ENCODE measurements at places on chromosomes 16 and 17.

DNA sequence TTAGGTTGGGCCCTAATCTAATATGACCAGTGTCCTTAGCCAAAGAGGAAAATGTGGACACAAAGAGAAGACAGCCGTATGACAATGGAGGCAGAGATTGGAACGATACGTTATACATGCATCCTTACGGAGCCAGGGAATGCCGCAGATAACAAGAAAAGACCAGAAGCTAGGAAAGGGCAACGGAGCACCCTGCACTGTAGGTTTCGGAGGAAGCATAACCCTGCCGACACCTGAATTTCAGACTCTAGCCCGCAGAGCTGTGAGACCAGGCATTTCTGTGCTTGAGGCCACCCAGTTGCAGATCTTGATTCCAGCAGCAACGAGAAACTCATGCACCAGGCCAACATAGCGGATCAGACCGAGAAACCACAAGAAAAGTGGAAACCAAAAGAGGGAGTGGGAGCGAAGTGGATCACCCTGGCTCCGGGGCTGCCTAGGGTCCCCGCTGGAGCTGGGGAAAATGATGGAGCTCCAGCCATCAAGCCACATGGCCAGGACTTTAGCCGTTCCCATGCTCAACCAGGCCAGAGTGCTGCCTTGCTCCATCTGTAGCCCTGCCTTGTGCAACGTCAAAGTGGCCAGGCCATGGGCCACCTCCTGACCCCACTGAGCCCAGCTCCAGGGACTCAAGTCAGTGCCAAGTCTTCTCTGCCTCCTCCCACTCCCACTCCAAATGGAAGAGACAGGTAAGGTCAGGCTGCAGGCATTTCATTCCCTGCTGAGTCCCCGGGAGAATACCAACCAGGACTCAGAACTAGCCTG is 51.7 kb upstream of the RPL38 start:
- no peak for DNase-seq

- DNase-seq = no peak
Observed at GRCh38 chr16:78606545-78606944, 507.1 kb downstream of the WWOX start.

GRCh38 chr17:47757386-47757785 is 24.4 kb downstream of the TBX21 start:
- no peak for DNase-seq

DNA sequence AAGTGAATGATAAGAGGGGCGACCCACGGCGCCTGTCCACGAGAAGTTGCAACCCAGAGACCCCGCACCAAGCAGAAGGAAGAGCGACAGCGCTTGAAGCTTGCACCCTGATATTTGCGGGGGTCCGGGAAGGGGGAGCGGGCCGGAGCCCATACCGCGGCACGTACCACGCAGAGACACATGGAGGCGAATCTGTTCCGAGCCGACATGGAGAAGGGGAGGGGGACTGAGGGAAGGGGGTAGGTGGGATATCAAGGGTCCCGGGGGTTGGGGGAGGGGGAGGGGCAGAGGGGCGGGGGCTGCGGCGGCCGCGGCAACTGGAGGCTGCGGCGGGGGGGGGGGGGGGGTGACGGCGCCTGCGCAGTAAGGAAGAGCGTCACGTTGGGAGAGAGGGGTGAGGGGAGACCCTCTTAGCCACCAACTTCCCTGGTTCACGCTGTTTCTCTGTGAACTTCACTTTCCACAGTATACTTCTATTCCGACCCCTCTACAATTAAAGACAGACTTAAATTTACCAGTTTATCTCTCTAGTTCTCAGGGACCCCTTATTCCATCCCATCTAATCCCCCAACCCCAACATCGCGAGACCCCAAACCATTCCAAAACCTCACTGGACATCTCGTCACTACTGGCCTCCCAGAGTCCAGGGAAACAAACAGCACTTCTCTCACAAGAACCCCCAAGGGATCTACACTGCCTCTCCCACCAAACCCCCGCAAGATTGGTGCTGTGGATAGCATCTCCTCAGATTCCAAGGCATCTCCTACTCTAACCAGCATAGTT is 8.0 kb downstream of the DLG4 start:
- no peak for DNase-seq

DNA sequence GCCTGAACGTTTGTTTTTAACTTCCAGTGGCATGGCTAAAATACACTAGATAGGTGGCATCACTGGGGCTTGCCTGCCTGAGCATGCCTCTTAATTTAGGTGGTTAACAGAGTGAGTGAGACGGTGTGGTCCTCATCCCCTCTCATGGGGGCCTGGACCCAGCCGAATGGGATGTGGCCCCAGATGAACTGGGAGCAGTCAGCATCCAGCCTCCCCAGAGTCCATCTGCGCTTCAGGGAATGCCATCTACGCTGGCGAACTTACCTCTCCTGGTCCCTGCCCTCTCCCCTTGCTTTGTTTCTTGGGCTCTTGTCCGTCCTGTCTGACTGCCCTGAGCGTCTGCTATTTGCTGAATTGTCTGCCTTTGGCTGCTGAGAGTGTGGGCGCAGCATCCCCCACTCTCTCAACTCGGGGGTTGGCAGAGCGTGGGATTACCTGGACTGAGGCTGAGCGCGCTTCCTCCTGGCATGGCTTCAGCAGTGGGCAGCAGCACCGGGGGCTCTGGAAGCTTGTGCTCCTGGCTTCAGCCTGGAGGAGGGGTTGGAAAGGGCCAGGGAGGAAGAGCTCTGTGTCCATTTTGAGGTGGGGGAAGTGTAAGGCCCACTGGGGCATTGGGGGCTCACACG is 2.1 kb downstream of the RAB40C start:
- DNase-seq = no peak

DNA sequence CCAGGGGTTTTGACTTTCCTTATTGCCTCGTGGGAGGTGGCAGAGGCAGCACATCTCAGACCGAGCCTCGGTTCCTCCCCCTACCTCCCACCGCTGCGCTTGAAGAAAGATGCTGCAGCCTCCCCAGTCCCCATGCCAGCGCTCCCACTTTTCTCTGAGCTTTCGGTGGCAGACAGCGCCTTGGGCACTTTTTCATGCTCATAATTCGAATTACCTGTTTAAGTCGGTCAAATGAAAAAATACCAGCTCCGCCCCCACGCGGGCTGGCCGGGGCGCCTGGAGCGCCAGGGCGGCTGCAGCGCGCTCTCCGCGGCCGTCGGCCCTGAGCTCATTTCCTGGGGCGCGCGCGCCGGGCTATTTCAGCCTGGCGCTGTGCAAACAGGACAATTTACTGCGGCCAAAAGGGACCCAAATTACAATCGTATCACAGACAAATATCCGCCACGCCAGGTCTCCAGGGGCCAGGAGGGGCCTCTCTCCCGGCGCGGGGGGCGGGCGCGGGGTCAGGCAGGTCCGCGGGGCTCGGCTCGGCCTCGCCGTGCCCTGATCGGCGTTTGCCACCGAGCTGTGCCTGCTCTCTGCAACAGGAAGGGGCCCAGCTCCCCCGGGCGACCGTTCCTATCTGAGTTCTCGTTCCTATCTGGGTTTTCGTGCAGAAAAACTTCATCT is 45.0 kb downstream of the SOST start:
- DNase-seq = peak; percentile 62

- no peak for DNase-seq
Observed at GRCh38 chr17:7334938-7335538, 1.3 kb upstream of the ACAP1 start.

DNA sequence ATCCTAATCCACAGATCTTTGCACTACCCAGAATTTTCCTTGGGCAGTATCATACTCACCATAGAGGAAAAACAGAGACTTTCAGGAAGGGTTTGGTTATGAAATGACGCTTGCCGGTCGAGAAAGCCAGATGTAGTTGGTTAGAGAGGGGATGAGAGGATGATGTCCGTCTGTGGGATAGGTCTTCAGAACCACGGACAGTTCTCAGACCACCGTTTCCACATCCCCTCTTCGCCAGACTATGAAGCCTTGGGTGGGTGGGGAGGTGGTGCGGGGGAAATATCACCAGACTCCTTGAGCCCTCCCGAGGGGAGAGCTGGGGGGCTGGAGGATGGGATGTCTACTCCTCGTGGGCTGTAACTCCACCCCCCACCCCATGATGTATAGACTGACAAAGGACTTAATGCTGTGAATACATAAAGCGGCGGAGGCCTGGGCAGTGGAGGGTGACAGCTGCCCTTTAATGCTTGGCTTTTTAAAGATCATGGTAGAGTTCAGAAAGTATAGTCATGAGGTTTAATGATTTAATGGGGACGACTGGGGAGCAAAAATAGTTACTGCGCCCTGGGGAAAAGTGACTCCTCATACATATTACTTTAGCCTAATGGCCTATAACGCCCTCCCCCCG is 96.6 kb downstream of the MRM1 start:
- DNase-seq = no peak

DNA sequence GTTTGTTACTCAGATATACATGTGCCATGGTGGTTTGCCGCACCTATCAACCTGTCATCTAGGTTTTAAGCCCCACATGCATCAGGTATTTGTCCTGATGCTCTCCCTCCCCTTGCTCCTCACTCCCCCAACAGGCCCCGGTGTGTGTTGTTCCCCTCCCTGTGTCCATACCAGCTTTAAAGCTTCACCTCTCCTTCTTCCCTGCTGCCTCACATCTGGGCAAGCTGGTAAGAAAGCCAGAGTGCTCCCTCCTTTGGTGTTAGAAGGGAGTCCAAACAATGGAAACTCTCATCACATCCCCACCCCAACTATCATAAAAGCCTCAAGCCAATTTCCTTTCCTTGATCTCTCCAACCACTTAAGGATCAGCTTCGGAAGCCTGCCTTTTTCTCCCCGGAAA is 1115.6 kb upstream of the GOT2 start:
- no peak for DNase-seq
